ENCODE measurements at places on chromosomes 3 and 15.

- no peak for DNase-seq
These were observed 47.5 kb upstream of the AADACL2 start for GRCh38 chr3:151686257-151686656.

DNA sequence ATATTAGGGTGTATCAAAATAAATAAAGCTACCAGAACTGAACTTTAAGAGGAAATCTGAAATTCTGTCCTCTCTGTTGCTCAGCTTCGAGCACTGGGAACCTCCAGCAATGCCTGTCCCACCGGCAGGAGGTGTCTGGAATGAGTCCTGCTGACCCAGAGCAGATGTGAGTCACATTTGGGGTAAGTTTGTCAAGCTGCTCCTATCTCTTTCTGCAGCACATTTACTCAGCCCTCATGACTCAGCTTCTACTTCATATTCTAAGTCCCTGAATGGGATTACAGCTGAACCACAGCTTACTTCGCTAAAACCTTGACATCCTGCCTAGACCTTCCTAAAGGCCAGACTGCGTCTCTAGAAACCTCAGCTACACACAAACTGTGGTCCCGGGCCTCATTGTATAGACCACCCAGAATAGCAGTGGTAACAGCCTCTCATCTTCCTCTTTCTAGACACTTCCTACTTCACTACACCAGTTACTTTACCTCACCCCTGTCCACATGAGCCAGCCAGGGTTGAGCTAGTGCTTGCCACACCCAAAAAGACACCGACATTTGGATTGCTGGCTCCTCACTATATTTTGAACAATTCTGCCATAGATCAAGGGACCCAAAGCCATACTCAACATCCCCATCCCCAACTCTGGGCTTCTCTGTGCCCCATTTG, 109.6 kb upstream of the TMCO5A start:
- DNase-seq, result no peak

DNA sequence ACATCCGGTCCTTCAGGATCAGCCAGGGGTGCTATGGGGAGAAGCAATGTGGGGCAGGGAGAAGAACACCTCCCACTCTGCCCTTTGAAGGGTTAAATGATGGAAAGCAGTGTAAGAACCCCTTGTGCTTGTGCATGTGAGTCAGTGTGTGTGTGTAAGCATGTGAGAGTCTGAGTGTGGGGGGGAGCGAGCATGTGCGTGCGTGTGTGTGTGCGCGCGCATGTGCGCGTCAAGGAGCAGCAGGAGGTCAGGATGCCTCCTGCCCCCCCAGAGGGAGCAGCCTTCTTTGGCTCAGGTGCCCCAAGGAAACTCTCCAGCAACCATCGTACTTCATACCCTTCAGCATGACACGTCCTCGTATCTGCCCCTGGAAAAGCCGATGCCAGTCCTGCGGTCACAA, 30.3 kb downstream of the GALNT15 start:
- DNase-seq, result no peak

DNA sequence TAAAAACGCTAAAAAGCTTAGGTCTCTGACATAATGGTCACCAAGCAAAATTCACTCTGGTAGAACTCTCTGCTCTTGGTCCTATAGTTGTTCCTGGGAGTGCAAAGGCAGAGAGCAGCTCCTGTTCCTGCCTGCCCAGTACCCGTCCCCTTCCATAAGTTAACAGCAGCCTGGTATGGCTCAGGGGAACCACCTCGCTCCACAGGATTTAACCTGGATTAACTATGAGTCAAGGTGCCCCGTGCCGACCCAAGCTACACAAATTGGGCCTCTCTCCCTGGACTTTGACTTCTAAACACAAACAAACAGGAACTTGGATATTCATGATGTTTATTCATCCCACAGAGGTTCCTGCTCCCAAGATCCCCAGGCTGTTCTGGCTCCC, 32.1 kb downstream of the SCAP start:
- no peak for DNase-seq

DNA sequence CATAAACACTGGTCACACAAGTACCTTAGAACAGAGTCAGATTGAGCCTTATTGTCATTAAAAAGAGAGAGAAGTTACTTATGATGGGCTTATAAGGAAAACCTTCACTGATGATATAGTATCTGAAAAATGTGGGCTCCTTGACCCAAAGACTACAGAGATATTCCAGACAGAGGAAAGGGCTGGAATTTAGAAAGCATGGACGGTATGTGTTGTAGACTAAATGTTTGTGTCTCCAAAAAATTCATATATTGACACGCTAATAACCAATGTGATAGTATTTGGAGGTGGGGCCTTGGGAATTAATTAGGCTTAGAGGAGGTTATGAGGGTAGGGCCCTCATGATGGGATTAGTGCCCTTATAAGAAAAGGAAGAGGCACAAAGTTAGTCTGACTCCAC, 61.0 kb upstream of the DAZL start:
- DNase-seq, result no peak

GRCh38 chr3:13249664-13250390, 170.3 kb downstream of the NUP210 start:
- no peak for DNase-seq

GRCh38 chr3:134709561-134710312, 58.9 kb upstream of the KY start:
- DNase-seq, result no peak

- DNase-seq, result no peak
These were observed 290.0 kb upstream of the PLSCR5 start for GRCh38 chr3:146895026-146895749.

DNA sequence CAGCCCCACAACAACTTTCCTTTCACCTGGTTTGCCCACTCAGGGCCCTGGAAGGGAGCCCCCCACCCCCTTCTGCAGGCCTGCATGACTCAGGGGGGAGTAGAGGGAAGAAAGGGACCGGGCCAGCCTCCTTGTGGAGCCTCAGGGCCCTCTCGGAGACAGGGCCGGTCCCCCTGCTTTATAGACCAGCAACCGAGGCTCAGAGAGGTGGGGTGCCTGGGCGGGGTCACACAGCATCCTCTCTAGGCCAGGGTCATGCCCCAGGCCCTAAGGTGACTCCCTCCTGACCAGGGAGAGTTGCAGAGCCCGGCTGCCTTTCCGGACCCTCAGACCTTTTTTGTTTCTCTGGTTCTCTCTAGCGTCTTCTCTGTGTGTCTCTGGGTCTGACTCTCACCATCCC, 211.3 kb downstream of the TBC1D2B start:
- DNase-seq, result no peak

DNA sequence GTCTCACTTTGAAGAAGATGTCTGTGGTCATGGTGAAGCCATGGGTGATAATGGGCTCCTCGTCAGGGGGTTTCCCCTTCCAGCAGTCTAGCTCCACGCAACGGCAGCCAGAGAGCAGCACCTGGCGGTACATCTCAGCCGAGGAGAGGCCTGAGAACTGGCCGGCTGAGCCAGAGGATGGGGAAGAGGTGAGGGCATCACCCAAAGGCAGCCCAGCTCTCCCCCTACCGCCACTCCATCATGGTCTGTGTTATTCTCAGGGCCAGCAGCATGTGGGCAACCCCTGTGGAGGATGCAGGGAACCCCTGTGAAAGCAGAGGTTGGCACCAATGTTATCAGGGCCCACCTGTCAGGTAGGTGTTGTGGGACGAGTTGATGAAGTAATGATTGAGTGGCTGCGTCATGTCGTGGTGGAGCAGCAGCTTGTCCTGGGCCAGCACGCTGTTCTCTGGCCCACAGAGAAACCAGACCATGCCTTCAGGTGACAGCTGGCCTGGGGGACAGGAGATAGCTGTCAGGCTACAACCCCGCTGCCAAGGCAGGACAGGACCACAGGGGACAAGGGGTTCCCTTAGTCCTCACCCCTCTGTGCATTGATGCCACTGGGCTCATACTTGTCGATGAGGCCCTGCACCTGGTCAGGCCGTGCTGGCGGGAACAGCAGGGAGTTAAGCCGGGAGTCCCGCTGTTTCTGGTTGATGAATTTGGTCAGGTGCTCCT, 9.4 kb downstream of the PLCB2 start:
- DNase-seq, result no peak

GRCh38 chr3:183428447-183429211, at the start of gene MCF2L2:
MCF2L2 (minus strand) TSS chr3:183428619; CDS start chr3:183427977, 642 bp downstream.
- DNase-seq, result peak; percentile 64

DNA sequence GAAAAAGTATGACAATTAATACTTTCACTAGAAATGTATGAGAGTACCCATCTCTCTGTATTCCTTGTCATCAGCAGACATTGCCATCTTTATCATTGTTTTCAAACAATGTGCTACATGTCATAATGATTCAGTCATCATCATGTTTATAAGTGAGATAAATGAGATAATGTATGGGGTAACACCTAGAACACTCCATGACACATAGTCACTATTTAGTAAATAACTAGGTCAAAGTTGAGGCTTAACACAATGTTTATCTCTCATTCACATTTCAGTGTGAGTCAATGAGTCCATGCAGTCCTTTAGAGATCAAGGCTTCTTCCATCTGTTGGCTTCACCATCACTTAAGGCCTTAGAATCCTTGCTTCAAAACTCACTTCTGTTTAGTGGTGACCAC, 70.0 kb downstream of the NLGN1 start:
- DNase-seq, result no peak

DNA sequence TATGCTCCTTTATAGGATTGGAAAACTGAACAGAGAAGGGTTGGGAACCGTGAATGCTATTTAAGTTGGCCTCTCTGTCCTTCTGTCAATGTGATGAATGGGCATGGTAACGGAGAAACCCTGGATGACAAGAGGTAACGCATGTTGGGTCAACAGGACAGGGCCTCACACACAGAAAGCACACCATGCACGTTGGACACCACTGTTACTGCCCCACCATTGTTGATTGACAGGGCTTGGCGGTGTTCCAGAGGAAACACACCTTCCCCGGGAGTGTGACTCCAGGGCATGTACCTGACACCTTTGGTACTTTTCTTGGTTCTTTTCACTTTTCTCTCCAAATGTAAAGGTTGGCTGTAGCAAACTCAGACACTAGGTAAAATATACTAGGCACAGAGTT, 548.5 kb downstream of the OCA2 start:
- DNase-seq, result no peak

DNA sequence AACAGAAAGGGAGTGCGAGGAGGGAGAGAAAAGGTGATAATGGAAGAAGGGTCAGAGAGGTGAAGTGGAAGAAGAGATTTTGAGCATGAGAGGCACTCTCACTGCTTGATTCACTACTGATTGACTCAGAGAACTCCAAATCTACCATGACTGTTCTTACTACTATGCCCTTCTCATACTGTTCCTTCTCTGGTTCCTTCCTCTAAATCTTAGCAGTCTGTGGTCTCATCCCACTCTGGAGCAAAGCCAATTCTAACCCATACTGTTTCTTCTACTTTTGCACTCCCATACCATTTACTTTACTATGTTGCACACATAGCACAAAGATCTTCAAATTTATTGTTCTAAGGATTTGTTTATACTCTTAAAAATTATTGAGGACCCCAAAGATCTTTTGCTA, 100.8 kb downstream of the DTWD1 start:
- no peak for DNase-seq

DNA sequence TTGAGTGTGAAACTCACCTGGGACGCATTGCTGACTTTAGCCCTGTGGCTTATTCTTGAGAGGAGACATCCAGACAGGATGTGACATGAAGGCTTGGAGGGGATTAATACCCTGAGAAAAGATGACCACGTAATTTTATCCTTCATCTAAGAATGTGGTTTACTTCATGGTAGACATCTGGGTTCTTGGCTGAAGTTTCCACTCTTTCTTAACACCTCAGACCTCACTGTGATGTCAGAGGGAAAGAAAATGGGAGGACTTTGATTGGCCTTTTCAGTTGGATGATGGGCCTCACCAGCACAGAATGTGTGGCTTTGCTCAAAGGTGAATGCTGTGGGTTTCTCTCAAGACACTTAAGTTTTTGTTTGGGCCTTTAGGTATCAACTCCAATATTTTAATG, 16.5 kb downstream of the GORASP1 start:
- DNase-seq, result no peak

GRCh38 chr3:7787871-7788828, 713.5 kb upstream of the LMCD1 start:
- no peak for DNase-seq

DNA sequence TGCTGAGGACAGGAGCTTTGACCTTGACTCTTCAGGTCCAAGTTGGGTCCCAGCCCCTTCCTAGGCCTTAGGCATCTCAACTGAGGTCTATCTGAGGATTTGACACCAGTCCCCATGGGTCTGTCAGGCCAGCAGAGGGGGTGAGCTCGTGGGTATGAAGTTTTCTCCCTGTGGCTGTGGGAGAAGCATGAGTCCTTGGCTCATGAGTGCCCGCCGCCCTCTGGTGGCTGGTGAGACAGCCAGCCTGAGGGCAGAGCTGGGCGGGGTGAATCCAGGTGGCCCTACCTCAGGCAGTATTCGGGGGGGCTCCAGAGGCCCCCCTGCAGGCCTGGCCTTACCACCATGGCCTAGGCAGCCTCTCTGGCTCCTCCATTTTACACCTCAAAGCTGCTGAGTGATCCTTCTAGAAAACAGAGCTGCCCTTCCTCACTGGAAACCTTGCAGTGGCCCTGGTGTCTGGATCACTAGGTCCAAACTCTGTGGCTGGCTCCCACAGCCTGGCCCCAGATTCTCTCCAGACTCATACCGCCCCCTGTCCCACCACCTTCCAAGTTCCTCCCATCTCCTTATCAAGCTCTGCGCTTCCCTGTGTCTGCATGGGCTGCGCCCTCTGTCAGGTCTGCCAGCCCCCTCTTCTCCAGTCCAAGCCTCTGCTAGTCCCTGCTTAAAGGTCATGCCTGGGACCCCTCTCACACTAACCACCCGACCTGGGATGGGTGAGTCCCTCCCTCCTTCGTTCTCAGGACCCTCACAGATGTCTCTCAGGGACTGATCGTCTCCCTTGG, 16.1 kb downstream of the SH2D7 start:
- DNase-seq, result peak; percentile 57

GRCh38 chr3:138879541-138880380, 45.0 kb upstream of the PIK3CB start:
- DNase-seq, result no peak
